ENCODE measurements at places on chromosomes 3 and 15.

DNA sequence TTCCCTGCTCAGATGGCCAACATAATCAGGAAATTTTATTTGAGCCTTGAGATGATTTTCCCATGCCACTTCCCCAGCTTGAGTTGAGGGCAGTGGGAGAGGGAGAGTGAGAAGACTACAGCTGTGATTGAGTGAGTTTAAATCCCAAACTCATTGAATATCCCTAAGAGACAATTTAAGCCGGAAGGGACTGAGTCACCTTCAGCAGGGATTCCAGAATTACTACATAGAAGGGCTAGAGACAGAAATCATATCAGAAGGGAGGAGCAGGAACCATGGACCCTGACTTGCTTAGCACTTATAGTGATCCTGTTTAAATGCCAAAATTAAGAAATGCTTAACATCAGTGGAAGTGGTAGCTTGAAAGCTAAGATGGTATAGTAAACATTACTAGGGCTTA is 312.2 kb upstream of the SLCO3A1 start:
- DNase-seq, result no peak

GRCh38 chr3:21755896-21756295 is 4.9 kb upstream of the ZNF385D start:
- no peak for DNase-seq

DNA sequence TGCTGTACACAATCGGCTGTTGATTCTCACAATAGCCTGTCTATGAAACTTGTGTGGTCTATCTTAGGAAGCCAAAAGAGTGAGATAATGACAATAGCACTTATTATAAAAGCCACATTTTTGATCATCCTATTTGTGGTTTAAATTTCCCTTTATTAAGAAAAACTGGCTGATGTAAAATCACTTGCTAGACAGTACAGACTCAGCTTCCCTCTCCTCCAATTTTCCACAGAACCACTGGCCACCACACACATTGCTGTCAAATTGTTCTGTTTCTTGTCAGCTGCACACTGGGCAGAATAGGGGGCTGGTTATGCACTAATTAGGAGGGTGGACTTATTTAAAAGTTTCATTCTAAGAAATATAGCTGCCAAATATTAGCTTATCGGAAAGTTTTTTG is 425.9 kb downstream of the EPHA3 start:
- no peak for DNase-seq

- DNase-seq, result no peak
These were observed 12.1 kb downstream of the B3GNT5 start for GRCh38 chr3:183265157-183265642.

GRCh38 chr15:39275066-39275465 is 305.8 kb upstream of the THBS1 start:
- DNase-seq, result no peak

- no peak for DNase-seq
These were observed 40.0 kb downstream of the TYRO3 start for GRCh38 chr15:41599061-41599460.

GRCh38 chr15:35260941-35261340 is 175.8 kb upstream of the NANOGP8 start:
- DNase-seq, result no peak

GRCh38 chr15:31660816-31661215 is 334.2 kb downstream of the KLF13 start:
- DNase-seq, result no peak

DNA sequence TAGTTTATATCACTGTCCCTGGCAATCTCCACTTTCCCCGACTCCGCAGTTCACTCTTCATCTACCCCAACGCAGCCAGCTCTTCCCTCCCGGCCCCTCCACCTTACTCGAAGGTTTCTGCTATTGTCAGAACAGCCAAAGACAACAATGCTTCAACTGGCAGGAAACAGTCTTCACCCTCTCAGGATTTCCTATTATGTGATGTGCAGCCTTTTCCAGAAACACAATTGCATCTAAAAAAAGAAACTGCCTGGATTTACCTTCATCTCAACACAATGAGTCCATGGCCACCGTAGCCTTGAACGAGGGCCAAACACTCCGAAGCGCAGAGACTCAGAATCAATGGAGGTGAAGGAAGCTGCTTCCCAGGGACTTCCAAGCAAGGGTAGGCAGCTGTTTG is 182.1 kb upstream of the TSC22D2 start:
- DNase-seq, result no peak
